Chondrocyte (in vitro differentiated cells): ENCODE measurements at places on chromosomes 7 and 10. TPM values are rescaled to one million over a fixed set of nuclear protein-coding genes. Genes with fewer than 3 reads are reported as not detected.

Gene GDF2
- total RNA-seq: not detected in 3 replicates

Gene EGFR
- total RNA-seq: 13.6 to 27.4 TPM (median 25.5 TPM) in 3 replicates

Gene MSMB
- total RNA-seq: not detected in 3 replicates

Gene GRID2IP
- 0.15 to 0.20 TPM in 2 of 3 replicates, not detected in the other for total RNA-seq

Gene OR2A42
- total RNA-seq: 0.12 to 0.31 TPM in 2 of 3 replicates, not detected in the other

Gene BAMBI
- total RNA-seq: 10.9 to 17.0 TPM (median 11.6 TPM) in 3 replicates

Gene CDK5
- 23.9 to 25.4 TPM (median 24.0 TPM) in 3 replicates for total RNA-seq

Gene CYP2C19
- total RNA-seq: 0.12 to 0.31 TPM in 2 of 3 replicates, not detected in the other

Gene SPDYE1
- total RNA-seq: not detected in 3 replicates

Gene HOXA10
- total RNA-seq: 0.12 to 0.21 TPM in 2 of 3 replicates, not detected in the other

Gene SHTN1
- 20.2 to 24.7 TPM (median 20.6 TPM) in 3 replicates for total RNA-seq

Gene CLEC5A
- not detected in 3 replicates for total RNA-seq

Gene ATP6V1F
- 139 to 162 TPM (median 154 TPM) in 3 replicates for total RNA-seq

Gene NEBL
- 1.8 to 2.4 TPM (median 2.0 TPM) in 3 replicates for total RNA-seq

Gene ZFAND2A
- 15.2 to 16.2 TPM (median 15.6 TPM) in 3 replicates for total RNA-seq

Gene SLC29A3
- total RNA-seq: 2.4 to 3.8 TPM (median 2.7 TPM) in 3 replicates

Gene AOAH
- total RNA-seq: not detected in 3 replicates

Gene ZNF12
- total RNA-seq: 16.0 to 18.1 TPM (median 17.5 TPM) in 3 replicates

Gene EBLN1
- not detected in 3 replicates for total RNA-seq

Gene AGR2
- total RNA-seq: not detected in 3 replicates

Gene CREB3L2
- 217 to 294 TPM (median 223 TPM) in 3 replicates for total RNA-seq

Gene SLC26A5
- total RNA-seq: not detected in 3 replicates

Gene CYP26C1
- total RNA-seq: 0.10 to 0.25 TPM (median 0.15 TPM) in 3 replicates

Gene C7orf57
- not detected in 3 replicates for total RNA-seq

Gene FAM24B
- not detected in 3 replicates for total RNA-seq

Gene ANKRD30A
- total RNA-seq: not detected in 3 replicates

Gene FAM25G
- total RNA-seq: not detected in 3 replicates

Gene LARP4B
- 57.4 to 72.0 TPM (median 67.1 TPM) in 3 replicates for total RNA-seq

Gene VWDE
- not detected in 3 replicates for total RNA-seq

Gene TLX1
- not detected in 3 replicates for total RNA-seq

Gene PALD1
- 2.4 to 4.1 TPM (median 4.0 TPM) in 3 replicates for total RNA-seq

Gene CLRN3
- total RNA-seq: not detected in 3 replicates

Gene ZNF503
- total RNA-seq: 12.3 to 26.0 TPM (median 24.8 TPM) in 3 replicates

Gene GIMAP4
- not detected in 3 replicates for total RNA-seq

Gene LIPM
- total RNA-seq: not detected in 3 replicates

Gene PNLIPRP3
- not detected in 3 replicates for total RNA-seq

Gene TSPAN15
- total RNA-seq: 1.7 to 11.1 TPM (median 8.9 TPM) in 3 replicates

Gene LAMB1
- 405 to 481 TPM (median 466 TPM) in 3 replicates for total RNA-seq

Gene MCM10
- total RNA-seq: 2.2 to 13.9 TPM (median 3.7 TPM) in 3 replicates

Gene MBL2
- not detected in 3 replicates for total RNA-seq

Gene GIMAP1
- total RNA-seq: not detected in 3 replicates

Gene PON3
- not detected in 3 replicates for total RNA-seq

Gene CPA2
- total RNA-seq: not detected in 3 replicates

Gene SNCG
- total RNA-seq: 1.2 to 2.2 TPM (median 1.5 TPM) in 3 replicates

Gene OPTN
- 80.9 to 151 TPM (median 150 TPM) in 3 replicates for total RNA-seq

Gene MYOZ1
- 4.2 to 18.4 TPM (median 5.2 TPM) in 3 replicates for total RNA-seq

Gene GCK
- 0.31 to 0.44 TPM (median 0.37 TPM) in 3 replicates for total RNA-seq

Gene EFCAB10
- total RNA-seq: not detected in 3 replicates

Gene TRIM50
- not detected in 3 replicates for total RNA-seq

Gene EPHB6
- 0.22 to 2.1 TPM (median 0.31 TPM) in 3 replicates for total RNA-seq

Gene WNT8B
- not detected in 3 replicates for total RNA-seq

Gene CD36
- 0.39 to 0.95 TPM (median 0.72 TPM) in 3 replicates for total RNA-seq

Gene C10orf67
- total RNA-seq: not detected in 3 replicates

Gene STARD3NL
- 30.5 to 36.3 TPM (median 33.4 TPM) in 3 replicates for total RNA-seq

Gene FAM241B
- 5.0 to 13.7 TPM (median 9.7 TPM) in 3 replicates for total RNA-seq

Gene CALCR
- 0.10 to 0.20 TPM in 2 of 3 replicates, not detected in the other for total RNA-seq
